ENCODE measurements at places on chromosomes 6 and 20. TPM values are rescaled to one million over a fixed set of nuclear protein-coding genes. Genes with fewer than 3 reads are reported as not detected.

Gene NR2E1
- total RNA-seq, result not detected

Gene EMILIN3
- not detected for total RNA-seq

Gene PPARD
- total RNA-seq, result 7.4 TPM

Gene VNN1
- not detected for total RNA-seq

Gene MEI4
- total RNA-seq, result not detected

Gene BANF2
- not detected for total RNA-seq

Gene RIMS1
- total RNA-seq, result 0.67 TPM

Gene OR2H1
- total RNA-seq, result not detected

Gene ADTRP
- total RNA-seq, result 13.2 TPM

Gene NTSR1
- total RNA-seq, result 2.2 TPM

Gene SLCO4A1
- total RNA-seq, result 10.4 TPM

Gene RFX6
- not detected for total RNA-seq

Gene SYNCRIP
- 94.3 TPM for total RNA-seq

Gene TREML2
- total RNA-seq, result not detected

Gene FNDC1
- not detected for total RNA-seq

Measured in pulmonary artery endothelial cell (primary cell).